ENCODE measurements at places on chromosomes 6 and 20. TPM values are rescaled to one million over a fixed set of nuclear protein-coding genes. Genes with fewer than 3 reads are reported as not detected.

GRCh38 chr20:38135271-38135650, 29.8 kb downstream of the TGM2 start:
- no peak for DNase-seq

ZBTB46 gene
- total RNA-seq, result 0.31 TPM

DNA sequence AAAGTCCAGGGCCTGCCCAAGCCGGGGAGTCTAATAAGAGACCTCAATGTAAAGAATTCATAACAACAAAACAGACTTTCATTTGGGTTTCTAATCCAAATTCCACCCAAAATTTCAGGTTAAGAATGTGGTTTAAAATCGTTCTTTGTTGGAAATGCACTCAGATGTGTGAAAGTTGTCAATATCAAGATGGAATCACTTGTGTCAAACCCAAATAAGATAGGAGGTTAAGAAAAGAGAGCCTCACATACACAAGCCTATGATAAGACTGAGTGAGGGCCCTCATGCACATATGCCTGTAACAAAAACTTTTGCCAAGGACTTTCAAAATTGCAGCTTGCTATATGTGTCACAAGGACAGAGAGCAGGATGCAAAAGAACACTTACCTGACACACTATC, 145.7 kb downstream of the HACE1 start:
- DNase-seq, result no peak

NTSR1 gene
- not detected for total RNA-seq

DNA sequence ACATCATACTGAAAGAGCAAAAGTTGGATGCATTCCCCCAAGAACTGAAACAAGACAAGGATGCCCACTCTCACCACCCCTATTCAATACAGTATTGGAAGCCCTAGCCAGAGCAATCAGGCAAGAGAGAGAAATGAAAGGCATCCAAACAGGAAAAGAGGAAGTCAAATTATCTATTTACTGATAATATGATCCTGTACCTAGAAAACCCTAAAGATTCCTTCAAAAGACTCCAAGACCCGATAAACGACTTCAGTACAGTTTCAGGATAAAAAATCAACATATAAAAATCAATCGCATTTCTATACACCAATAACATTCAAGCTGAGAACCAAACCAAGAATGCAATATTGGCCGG, 14.5 kb downstream of the CDK19 start:
- DNase-seq, result no peak

CGA gene
- not detected for total RNA-seq

NKX2-2 gene
- total RNA-seq, result not detected

DNA sequence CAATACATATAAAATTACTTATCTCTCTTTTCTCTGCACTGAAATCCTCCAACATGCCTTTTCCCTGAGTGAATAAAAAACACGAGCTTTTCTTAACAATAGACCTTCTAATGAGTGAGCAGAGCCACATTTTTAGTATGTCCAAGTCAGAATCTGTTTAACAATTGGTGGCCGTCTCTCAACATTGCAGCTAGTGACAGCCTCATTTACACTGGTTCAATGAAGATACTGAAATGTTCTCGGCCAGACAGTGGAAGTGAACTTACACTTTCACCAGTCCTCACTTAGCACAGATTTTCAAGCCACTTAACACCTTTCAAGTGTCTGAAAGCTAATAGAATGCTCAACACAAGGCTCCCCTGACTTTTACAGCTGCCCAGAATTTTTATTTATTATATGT, 767.1 kb downstream of the KIF16B start:
- no peak for DNase-seq

ANGPT4 gene
- total RNA-seq, result not detected

GRCh38 chr6:129276986-129277385, 394.0 kb downstream of the LAMA2 start:
- no peak for DNase-seq

CDS2 gene
- total RNA-seq, result 30.2 TPM

- no peak for DNase-seq
These were observed 5.0 kb upstream of the BANF2 start for GRCh38 chr20:17694767-17695166.

DNA sequence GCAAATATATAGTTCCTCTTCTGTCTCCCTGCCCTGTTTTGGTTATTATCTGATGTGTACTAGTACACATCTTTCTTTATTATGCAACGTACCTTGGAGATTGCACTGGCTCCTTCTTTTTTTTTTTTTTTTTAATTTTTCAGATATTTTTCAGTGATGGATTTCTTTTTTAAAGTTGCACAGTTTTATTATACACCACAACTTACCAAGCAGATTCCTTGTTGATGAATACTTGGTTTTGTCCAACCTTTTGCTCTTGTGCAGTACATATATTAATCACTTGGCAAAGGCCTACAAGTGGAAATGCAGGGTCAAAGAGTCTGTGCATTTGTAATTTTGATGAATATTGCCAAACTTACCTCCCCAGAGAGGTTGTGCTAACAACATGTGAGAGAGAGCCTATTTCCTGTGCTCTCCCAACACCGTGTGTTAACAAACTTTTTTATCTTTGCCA, 50.1 kb upstream of the RNF24 start:
- no peak for DNase-seq

GRCh38 chr20:58086763-58087561, 141.5 kb downstream of the ANKRD60 start:
- peak; percentile 23 for DNase-seq

DNA sequence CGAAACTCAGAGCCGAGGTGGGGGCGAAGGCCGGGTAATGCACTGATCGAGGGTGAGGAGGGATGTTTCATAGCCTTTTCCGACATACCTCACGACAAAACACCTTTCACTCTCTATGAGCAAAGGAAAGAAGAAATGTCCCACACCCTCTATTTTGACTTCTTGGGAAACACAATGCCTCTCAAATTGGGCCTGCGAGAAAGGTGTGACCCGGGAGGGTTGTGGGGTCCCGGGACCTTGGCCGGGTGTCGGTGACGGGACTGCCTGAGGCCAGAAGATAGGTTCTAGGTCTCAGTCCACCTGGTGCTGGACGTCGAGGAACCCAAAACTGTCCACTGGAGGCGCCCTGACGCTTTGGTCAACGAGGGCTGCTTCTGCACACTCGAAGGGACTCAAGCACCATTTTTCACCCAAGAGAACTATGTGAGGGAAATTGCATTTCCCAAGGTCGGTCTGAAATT, 41.1 kb upstream of the OSTM1 start:
- DNase-seq, result peak; percentile 45

TSPO2 gene
- total RNA-seq, result not detected

GRCh38 chr6:72363844-72364740, 257.8 kb upstream of the KCNQ5 start:
- no peak for DNase-seq

BPIFA1 gene
- total RNA-seq, result not detected
